ENCODE measurements at places on chromosomes 13 and 19.
A peak's percentile ranks its signal among the peaks of the same experiment; 100 is the strongest.

- DNase-seq: peak; percentile 97
Observed at GRCh38 chr19:48724796-48725753, 5.5 kb upstream of the MAMSTR start.

DNA sequence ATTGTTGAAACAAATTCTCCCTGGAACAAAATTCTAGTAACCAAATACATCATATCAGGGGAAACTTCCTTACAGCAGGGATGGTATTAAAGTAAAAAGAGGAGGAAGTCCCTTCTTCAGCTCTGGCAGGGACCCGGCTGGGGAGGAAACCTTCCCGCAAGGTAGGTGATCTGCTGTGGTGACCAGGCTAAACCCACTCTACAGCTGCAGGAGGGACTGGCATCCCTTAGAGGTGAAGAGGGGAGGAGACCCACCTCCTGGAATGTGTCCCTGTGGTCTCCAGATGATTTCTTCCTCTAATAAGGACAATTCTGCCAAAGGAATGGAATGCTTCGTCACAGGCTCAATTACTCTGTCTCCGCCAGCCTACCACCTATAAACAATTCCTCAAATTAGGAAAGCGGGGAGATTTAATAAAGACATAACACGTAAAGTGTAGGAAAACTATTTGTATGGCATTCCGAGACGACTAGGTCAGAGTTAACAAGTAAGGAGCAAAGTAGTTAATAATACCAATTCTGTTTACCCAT lies 637 bp upstream of the PDS5B start:
- peak; percentile 40 for DNase-seq

GRCh38 chr19:16736709-16737108 lies 17.1 kb downstream of the NWD1 start:
- no peak for DNase-seq

GRCh38 chr19:5394551-5395505 lies 54.2 kb upstream of the PTPRS start:
- no peak for DNase-seq

DNA sequence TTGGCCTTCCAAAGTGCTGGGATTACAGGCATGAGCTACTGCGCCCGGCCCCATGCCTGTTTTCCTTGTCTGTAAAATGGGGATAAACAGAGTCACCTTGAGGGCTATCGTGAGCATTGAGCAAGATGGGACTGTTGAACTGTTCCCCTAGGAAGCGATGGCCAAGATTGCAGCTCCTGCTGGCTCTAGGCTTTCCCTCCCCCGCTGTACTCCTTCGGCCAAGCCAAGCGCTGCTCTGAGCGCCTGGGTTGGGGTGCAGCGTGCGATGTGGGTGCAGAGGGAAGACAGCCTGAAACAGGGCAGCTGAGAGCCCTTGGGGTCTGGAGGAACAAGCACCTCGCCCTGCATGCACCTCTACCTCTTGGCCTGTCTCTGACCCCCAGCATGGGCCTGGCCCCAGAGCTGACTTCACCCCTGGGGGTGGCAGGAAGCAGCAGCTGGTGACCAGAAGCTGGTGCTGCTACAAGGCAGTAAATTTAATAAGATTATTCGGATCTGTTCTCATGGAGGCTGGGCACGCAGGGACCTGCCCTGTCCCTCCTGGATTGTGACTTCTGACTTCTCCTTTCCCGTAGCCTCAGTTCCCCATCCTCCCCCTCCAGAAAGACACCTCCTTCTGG lies 5.3 kb downstream of the GNG8 start:
- DNase-seq: no peak

DNA sequence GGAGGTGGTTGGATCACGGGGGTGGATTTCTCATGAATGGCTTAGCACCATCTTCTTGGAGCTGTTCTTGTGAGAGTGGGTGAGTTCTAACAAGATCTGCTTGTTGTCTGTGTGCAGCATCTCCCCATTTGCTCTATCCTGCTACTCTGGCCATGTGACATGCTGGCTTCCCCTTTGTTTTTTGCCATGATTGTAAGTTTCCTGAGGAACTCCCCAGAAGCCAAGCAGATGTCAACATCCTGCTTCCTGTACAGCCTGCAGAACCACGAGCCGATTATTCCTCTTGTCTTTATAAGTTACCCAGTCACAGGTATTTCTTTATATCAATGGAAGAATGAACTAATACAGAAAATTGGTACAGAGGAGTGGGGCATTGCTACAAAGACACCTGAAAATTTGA lies 2.3 kb upstream of the SIGLEC12 start:
- no peak for DNase-seq

DNA sequence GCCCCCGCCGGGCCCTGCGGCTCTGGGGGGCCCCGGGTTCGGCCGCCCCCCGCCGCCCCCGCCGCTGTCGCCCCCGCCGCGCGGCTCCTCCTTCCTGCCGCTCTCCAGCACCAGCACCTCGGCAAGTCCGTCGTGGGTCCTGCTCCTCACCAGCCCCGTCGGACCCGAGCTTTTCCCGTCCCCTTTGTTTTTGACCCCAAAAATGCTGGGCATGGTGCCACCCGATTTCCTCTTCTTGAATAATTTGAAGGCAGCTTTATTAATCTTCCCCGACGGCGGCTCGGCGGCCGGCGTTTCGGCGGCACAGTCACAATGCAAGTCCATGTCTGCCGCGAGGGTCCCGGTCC lies 945 bp downstream of the AMER2 start:
- DNase-seq: no peak

DNA sequence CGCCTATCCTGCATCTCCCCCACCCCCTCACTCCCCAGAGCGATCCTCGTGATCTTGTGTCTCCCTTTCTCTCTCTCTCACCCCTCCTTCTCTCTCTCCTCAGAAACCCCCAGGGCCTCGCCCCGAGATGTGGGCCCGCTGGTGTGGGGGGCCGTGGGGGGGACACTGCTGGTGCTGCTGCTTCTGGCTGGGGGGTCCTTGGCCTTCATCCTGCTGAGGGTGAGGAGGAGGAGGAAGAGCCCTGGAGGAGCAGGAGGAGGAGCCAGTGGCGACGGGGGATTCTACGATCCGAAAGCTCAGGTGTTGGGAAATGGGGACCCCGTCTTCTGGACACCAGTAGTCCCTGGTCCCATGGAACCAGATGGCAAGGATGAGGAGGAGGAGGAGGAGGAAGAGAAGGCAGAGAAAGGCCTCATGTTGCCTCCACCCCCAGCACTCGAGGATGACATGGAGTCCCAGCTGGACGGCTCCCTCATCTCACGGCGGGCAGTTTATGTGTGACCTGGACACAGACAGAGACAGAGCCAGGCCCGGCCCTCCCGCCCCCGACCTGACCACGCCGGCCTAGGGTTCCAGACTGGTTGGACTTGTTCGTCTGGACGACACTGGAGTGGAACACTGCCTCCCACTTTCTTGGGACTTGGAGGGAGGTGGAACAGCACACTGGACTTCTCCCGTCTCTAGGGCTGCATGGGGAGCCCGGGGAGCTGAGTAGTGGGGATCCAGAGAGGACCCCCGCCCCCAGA lies 12.8 kb upstream of the TOMM40 start:
- no peak for DNase-seq

DNA sequence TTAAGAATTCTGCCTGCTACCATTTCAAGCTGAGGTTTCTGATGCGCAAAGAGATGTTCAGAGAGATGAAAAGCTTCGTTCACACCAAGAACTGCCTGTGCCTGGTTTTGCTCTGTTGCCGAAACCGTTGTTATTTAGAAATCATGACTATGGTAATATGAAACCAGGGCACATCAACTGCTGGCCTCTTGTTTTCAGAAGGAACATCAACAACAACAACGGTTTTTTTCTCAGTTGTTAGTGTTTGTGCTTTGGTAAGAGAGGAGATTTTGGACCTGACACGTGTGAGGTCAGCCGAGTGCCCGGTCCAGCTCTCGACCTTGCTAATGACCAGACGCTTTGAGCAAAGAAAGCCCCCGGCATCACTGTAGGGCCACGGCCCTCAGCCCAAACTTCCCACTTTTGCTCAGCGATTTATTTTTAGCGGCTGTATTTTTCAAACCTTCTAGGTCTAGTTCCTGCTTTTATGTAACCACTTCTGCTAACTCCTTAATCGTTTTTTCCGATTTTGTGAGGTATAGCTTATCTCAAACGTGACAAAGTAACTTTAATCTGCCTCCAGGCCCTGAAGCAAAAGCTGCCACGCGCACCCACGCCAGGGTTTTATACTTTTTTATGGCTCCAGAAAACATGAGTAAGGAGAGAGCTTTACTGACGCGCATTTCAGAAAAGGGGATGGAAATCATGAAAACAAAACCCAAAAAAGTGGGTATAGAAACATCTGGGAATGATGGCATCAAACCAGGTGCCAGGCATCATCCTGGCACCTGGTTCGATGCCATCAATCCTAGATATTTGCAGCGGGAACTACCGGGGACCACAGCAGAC lies 42.0 kb downstream of the KLF2 start:
- no peak for DNase-seq

GRCh38 chr19:54294539-54294938 lies 13.6 kb upstream of the LILRB2 start:
- DNase-seq: no peak

All from fibroblast of skin of right biceps (primary cell).